ENCODE measurements at places on chromosomes 12 and 14. TPM values are rescaled to one million over a fixed set of nuclear protein-coding genes. Genes with fewer than 3 reads are reported as not detected.

LRRC43 gene
- total RNA-seq, result 0.18 TPM

- DNase-seq, result peak; percentile 39
These were observed 58.4 kb upstream of the BDKRB2 start for GRCh38 chr14:96146131-96146771.

ACADS gene
- 20.6 TPM for total RNA-seq

DNA sequence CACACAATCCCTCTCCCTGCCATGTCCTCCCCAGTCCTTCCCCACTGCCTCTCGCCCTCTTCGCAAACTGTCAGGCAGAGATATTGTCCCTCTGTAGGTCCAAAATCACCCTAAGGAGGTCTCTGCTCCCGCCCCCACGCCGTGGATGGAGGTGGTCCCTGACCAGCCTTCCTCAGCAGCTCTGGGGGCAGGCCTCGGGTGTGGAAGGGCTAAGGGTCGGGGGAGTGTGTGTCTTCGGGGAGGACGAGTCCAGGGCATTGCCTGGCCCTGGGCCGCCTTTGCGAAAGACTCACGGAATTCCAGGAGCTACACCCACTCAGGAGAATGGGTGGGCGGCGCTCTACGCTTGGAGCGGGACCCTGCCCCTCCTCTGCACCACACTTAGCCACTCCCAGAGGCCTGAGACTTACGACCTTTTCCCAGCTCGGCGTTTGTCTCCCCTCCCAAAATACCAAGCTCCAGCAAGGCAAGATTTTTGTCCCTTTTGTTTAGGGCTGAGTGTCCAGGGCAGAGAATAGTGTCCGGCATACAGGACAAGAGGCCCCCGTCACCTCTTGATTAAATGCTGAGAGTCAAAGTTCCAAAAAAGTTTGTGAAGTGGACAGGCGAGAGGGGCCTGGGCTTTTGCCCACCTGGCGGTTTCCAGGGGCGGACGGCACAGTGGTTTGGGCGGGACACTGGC is 881 bp downstream of the PYGL start:
- DNase-seq, result peak; percentile 44

- peak; percentile 8 for DNase-seq
These were observed 86.5 kb downstream of the PIWIL1 start for GRCh38 chr12:130423991-130424857.

GRCh38 chr14:39683691-39684260 is 251.5 kb upstream of the FBXO33 start:
- DNase-seq, result no peak

DNA sequence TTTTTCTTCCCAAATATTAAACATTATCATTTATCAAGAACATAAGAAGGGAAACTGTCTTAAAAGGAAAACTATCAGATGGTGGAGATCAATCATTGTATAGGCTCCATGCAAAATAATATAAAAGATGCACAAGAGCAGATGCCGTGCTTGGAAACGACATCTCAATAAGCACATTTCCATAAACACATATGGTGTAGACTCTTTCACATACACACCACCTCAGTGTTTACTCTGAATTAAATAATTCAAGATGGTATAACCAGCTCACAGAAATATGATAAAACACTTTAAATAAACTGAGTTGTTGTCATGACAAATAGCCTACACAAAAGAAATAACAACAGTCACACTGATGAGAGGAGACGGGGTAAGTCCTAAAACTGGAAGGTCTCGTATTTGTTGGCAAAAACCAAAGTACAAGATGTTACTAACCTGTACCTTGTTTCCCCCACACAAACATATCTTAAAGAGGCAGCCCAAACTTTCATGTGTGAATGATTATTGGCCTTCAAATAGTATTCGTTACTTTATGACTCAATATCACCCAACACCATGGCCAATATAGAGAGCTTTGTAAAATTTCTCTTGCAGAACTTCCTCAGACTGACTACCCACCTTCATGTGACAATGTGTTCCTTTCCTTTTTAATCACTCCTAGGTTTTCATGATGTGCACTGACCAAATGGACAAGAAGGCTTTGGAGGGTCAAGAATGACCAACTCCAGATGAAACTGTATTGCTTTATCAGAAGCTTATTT is 48.6 kb upstream of the TMPO start:
- no peak for DNase-seq

- DNase-seq, result peak; percentile 26
These were observed 113.0 kb downstream of the UNC79 start for GRCh38 chr14:93543766-93544165.

- peak; percentile 15 for DNase-seq
These were observed 422.1 kb downstream of the RPS29 start for GRCh38 chr14:49164074-49164473.

GRCh38 chr14:29672831-29673230 is 254.8 kb downstream of the PRKD1 start:
- peak; percentile 76 for DNase-seq

- DNase-seq, result no peak
These were observed 239.2 kb downstream of the MSRB3 start for GRCh38 chr12:65517656-65518210.

- peak; percentile 66 for DNase-seq
These were observed 353 bp downstream of the BAG5 start for GRCh38 chr14:103562179-103562428.

HNRNPC gene
- total RNA-seq, result 425 TPM

DNA sequence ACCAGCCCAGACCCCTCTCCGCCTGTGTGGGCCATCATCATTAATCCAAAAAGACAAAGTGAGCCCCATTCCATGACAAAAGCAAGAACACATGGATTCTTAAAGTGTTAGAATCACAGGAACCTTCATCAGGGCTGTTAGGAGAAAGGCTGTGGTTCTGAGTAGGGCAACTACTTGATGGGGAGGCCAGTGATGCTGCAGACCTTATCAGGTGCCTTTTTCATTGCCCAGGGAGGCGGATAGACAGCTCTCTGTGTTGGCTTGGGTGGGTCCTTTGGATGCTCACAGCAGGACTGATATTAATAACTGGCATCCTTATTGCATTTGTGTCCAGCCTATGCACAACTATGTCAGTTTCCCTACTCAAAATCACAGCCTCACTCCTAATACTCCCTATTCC is 2.3 kb downstream of the HEBP1 start:
- no peak for DNase-seq

FITM1 gene
- 170 TPM for total RNA-seq

GRCh38 chr14:71235875-71236274 is 328.6 kb downstream of the PCNX1 start:
- DNase-seq, result peak; percentile 68

DNA sequence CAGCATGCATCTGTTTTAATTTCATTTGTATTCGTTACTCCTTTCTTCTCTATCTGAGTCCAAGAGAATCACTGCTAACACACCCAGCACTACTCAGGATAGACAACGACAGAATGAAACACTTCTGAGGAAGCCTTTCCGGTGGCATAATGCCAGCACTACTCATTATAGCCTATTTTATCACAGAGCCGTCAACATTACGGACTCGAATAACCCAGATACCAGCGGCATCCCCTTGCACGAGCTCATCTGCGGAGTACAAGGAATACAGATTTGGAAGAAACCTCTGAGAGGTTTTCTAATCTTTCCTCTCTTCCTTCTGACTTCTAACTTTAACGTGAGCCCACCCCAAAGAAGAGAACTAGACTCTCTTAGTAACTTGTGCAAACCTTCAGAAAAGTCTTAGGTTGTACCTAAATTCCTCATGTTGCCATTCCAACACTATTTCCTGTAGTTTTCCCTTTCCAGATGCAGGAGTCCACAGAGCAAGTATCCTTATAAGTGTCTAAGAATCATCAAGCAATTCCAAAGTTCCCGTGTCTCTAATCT is 248.1 kb downstream of the APAF1 start:
- DNase-seq, result no peak

DNA sequence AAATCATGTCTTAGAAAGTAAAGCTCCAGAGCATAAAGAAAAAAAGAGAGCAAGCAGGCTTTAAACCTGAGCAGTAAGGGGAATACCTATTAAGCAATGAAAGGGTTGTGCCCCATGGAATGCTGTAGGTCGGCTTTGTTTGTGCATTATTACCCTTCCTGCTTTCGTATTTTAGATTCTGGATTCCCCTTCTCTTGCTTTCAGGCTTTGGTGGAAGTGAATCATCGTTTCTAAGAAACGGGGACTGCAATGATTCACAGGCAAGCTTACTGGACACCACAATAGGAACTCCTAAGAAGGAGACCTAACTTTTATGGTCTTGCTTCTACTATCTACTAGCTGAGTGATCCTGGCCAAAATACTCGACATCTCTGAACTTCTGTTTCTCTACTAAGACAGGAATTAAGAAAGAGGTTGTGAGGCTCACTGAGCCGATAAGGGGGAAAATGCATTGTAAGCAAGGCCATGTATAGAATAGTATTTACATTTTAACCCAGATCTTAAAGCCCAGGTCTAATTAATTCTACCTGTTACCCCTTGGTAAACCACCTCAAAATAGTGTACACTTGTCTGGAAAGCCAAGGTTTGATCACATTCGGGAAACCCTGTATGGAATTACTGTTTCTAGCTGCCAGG is 1.2 kb upstream of the BMAL2 start:
- peak; percentile 21 for DNase-seq

DNA sequence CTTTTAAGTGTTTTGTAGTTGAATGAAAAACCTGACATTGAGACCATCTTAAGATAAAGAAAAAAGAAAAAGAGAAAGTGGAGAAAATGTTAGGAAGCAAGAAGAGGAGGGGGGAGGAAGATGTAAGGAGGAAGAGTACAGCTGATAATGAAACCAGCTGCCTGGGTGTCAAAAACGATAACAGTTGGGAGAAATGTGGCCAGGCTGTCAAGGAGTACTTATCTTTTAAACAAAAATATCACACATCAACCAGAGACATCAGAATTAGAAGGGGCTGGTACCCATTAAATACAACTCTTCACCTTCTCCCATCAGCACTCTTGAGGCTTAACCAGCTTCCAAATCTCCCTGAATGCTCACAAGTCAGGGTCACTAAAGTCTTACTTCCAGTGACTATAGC is 4.5 kb downstream of the SLC11A2 start:
- DNase-seq, result no peak

MORN3 gene
- 0.13 TPM for total RNA-seq

DNA sequence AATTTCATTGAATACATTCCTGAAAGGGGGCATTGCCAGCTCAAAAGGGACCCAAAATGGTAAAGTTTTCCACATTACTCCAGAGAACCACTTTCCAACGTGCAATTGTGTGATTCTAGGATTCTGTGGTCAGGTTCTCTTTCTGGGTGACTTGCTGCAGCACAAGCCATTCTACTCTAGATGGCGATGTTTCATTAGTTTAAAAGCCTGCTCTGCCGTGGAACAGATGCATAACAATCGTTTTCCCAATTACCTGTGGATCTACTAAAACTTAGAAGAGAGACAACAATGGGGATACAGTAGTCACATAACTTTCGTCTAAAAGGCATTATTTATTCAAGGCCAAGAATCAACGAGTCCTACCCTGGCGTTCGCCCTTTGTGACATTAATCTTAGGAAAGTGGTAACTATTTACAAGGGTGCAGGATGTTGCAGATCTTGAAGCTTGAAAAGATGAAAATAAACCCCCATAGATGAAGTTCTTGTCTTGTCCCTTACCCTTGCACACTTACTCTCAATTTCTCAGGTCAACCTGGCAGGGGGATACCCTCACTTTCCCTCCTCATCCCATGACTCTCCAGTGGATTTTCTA is 400.9 kb downstream of the SNAPC1 start:
- peak; percentile 58 for DNase-seq

SMIM41 gene
- 0.13 TPM for total RNA-seq

TEX22 gene
- total RNA-seq, result 0.49 TPM

- DNase-seq, result no peak
These were observed 48.2 kb upstream of the MANSC4 start for GRCh38 chr12:27828196-27828595.

All from muscle of leg (tissue), 16 donors.